CD4-positive, alpha-beta T cell (primary cell): ENCODE measurements at places on chromosomes 13 and 19. TPM values are rescaled to one million over a fixed set of nuclear protein-coding genes. Genes with fewer than 3 reads are reported as not detected.

- no peaks in the 10 kb centered on the region for H3K4me1 ChIP-seq
- DNase-seq = no peak
- H3K27me3 ChIP-seq = no peaks in the 10 kb centered on the region
- H3K27ac ChIP-seq = no peak overlapping the region
- H3K36me3 ChIP-seq = peaks cover 62% of the 10 kb centered on the region
Observed at GRCh38 chr19:36939153-36939552, 23.0 kb downstream of the ZNF568 start.

DNA sequence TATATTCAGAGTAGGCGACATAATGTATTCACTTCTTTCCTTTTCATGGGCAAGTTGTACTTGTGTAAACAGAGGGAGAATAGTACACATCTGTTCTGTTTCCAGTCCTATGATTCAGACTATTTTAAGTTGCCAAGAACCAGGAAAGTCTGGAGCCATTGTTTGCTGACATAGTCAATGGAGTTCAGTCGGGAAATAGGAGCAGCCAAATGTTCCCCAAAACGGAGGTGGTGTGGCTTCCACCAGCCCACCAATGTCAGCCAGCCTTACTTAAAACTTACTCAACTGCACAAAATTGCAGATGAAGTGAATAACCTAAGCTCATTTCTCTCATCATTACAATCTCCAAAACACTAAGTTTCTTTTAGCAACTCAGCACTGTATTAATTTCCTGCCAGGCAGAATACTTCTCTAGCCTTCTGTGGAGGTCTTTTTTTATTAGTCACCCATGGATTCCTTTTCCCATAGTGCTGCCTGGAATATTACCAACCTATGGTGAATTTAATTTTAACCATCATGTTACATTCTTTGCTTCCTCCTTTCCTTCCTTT is 22.3 kb upstream of the CSNK1A1L start:
- H3K36me3 ChIP-seq = no peaks in the 10 kb centered on the region
- no peak overlapping the region for H3K4me3 ChIP-seq
- H3K27me3 ChIP-seq = no peaks in the 10 kb centered on the region
- H3K4me1 ChIP-seq = no peaks in the 10 kb centered on the region

DNA sequence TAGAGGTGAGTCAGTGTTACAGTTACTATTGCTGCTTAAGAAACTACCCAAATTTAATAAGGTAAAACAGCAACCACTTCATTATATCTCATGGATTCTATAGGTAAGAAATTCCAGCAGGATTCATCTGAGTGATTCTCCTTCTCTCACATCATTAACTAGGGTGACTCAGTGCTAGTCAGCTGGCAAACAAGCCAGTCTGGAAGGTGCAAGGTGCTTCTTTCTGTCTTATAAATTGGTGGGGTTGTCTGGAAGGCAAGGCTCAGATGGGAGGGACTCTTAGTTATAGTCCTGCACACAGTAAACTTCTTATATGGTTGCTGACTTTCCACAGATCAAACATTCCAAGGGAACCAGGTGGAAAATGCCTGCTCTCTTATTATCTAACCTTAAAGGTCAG is 484.5 kb downstream of the GPC5 start:
- H3K27ac ChIP-seq = no peak overlapping the region
- H3K4me3 ChIP-seq = no peak overlapping the region
- H3K27me3 ChIP-seq = no peaks in the 10 kb centered on the region
- no peaks in the 10 kb centered on the region for H3K4me1 ChIP-seq
- DNase-seq = no peak

GRCh38 chr19:17327068-17327653 is 7.5 kb downstream of the ANO8 start:
- H3K27ac ChIP-seq = no peak overlapping the region
- peaks cover 28% of the 10 kb centered on the region for H3K4me1 ChIP-seq
- no peak overlapping the region for H3K4me3 ChIP-seq

DNA sequence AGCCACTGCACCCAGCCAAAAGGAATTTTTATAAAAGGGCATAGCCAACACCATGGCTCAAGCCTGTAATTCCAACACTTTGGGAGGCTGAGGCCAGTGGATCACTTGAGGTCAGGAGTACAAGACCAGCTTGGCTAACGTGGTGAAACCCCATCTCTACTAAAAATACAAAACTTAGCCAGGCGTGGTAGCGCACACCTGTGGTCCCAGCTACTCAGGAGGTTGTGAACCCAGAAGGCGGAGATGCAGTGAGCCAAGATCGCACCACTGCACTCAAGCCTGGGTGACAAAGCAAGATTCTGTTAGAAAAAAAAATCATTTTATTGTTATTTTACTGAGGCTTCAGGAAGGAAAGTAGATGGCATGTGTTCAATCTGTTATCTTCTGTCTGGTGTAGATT is 31.3 kb upstream of the FOXO1 start:
- no peak for DNase-seq
- H3K36me3 ChIP-seq = no peaks in the 10 kb centered on the region
- no peak overlapping the region for H3K27ac ChIP-seq
- H3K27me3 ChIP-seq = no peaks in the 10 kb centered on the region
- no peak overlapping the region for H3K4me3 ChIP-seq
- H3K4me1 ChIP-seq = no peaks in the 10 kb centered on the region

GRCh38 chr13:44795176-44795575 is 194.1 kb downstream of the NUFIP1 start:
- no peak overlapping the region for H3K27ac ChIP-seq
- no peaks in the 10 kb centered on the region for H3K36me3 ChIP-seq
- no peak for DNase-seq

FPR3 gene
- total RNA-seq = not detected

MYO16 gene
- 0.63 TPM for total RNA-seq

DNA sequence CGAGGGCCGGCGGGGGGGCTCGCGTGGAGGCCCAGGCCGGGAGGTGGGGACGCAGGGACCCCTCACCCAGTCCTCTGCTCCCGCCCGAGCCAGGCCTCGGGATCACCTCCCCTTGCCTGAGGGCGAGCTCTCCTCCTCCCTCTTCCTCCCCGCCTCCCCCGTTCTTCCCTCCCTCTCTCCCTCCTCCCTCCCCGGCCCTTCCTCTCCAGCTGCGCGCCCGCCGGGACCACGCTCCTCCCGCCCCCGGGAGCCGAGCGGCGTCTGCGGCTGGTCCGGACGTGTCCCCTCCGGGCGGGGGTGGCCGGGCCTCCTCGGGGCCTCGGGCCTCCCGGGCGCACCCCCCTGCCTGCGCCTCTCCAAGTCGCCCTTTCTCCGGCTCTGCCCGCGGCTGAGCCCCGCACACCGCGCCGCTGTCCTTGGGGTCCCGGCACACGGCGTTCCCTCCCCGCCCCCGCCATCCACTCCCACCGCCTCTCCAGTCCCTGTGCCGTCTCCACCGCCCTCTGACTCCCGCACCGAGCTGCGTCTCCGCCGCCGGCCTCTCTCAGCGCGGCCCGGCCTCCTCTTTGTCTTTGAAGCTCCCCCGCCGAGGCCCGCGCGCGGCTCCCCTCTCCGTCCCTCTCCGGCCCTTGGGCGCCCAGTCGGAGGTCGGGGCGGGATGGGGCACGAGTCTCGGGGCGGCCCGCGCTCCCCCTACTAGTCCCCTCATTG is 5.7 kb downstream of the SOX1 start:
- H3K4me3 ChIP-seq = no peak overlapping the region
- no peak overlapping the region for H3K27ac ChIP-seq
- no peaks in the 10 kb centered on the region for H3K36me3 ChIP-seq
- H3K27me3 ChIP-seq = peaks cover 58% of the 10 kb centered on the region
- H3K4me1 ChIP-seq = no peaks in the 10 kb centered on the region

DNA sequence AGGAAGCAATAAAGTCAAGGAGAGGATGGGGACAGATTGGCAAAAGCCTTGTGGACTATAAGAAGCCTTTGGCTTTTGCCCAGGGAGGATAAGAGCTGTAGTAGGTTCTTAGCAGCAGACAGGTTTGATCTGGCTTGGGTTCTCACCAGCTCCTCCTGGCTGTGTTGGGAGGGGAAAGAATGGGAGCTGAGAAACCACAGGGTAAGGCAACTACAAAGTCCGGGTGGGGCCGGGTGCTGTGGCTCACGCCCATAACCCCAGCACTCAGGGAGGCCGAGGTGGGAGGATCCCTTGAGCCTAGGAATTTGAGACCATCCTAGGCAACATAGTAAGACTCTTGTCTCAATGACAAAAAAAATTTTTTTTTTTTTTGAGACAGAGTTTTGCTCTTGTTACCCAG is 20.6 kb downstream of the NECTIN2 start:
- H3K4me3 ChIP-seq = no peak overlapping the region
- no peaks in the 10 kb centered on the region for H3K36me3 ChIP-seq
- no peaks in the 10 kb centered on the region for H3K4me1 ChIP-seq
- H3K27ac ChIP-seq = no peak overlapping the region
- DNase-seq = no peak
- H3K27me3 ChIP-seq = no peaks in the 10 kb centered on the region

GRCh38 chr13:108700422-108701170 is 71.2 kb downstream of the MYO16 start:
- no peaks in the 10 kb centered on the region for H3K27me3 ChIP-seq
- no peaks in the 10 kb centered on the region for H3K36me3 ChIP-seq
- no peaks in the 10 kb centered on the region for H3K4me1 ChIP-seq
- no peak overlapping the region for H3K4me3 ChIP-seq

DNA sequence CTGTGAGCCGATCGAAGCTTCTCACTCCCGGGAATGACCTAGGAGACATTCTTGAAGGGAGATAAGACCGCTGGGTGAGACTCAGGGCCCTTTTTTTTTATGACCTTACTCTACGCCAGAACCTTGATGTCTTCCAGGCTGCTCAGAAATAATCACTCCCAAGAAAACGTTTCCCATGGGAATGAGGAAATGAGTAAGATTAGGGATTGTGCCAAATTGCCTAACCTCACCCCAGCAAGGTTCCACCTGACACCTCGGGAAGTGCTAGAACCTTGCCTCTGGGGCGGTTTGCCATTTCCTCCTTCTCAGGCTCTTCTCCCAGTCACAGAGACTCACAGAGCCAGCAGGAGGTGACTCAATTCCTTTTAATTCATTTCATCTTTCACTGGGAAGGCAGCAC is 2.3 kb downstream of the SLC46A3 start:
- H3K4me1 ChIP-seq = peaks cover 24% of the 10 kb centered on the region
- no peak overlapping the region for H3K4me3 ChIP-seq
- no peak overlapping the region for H3K27ac ChIP-seq
- no peak for DNase-seq
- H3K27me3 ChIP-seq = no peaks in the 10 kb centered on the region

DNA sequence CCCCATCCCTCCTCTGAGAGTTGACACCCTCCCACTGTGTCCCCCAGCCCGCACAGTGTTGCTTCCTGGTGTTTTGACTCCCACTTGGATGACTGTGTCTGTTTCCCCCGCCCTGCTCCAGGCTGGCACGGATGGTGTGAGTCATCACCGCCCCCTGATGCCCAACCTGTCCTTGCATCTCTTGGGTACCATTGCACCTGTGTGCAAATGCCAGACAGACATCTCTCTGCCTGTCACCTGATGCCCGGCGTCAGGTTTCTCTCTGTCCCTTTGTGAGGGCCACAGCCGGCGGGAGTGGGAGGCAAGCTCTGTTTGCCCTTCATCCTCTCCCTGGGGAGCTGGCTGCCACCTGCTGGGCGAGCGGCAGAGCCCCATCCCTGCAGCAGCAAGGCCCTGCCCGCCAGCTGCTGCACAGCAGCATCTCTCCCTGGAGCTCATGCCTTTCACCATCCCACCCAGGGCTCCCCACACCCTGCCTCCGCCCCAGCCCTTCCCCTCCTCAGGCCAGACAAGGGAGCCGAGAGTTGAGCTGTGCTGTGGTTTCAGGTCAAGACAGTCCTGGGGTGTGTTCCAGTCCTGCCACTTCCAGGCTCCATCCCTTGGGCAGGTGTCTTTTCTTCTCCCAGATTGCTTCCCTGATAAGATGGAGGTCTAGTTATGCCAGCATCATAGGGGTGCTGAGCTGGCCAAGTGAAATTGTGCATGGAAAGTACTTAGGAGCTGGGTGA is 29.7 kb downstream of the NKPD1 start:
- peaks cover 6% of the 10 kb centered on the region for H3K4me1 ChIP-seq
- no peak overlapping the region for H3K4me3 ChIP-seq
- no peak overlapping the region for H3K27ac ChIP-seq
- no peaks in the 10 kb centered on the region for H3K27me3 ChIP-seq

ZNF729 gene
- total RNA-seq = not detected

DNA sequence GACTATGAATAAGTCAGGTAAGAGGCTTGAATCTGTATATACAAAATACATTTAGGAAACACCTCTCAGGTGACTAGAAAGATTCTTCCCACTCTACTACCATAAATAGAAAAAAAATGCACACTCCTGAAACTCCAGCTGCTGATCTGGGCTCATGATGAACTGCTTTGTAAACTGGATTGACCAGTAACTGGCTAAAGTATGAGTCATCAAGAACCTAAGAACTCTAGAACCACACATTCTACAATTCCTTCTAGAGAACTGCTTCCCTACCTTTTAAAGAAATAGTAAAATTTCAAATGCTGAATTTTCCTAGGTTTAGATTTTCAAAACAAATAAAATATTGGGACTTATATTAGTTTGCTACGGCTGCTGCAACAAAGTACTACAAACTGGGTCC is 55.2 kb downstream of the ELF1 start:
- H3K27me3 ChIP-seq = no peaks in the 10 kb centered on the region
- H3K4me1 ChIP-seq = peaks cover 63% of the 10 kb centered on the region
- no peak overlapping the region for H3K27ac ChIP-seq

DNA sequence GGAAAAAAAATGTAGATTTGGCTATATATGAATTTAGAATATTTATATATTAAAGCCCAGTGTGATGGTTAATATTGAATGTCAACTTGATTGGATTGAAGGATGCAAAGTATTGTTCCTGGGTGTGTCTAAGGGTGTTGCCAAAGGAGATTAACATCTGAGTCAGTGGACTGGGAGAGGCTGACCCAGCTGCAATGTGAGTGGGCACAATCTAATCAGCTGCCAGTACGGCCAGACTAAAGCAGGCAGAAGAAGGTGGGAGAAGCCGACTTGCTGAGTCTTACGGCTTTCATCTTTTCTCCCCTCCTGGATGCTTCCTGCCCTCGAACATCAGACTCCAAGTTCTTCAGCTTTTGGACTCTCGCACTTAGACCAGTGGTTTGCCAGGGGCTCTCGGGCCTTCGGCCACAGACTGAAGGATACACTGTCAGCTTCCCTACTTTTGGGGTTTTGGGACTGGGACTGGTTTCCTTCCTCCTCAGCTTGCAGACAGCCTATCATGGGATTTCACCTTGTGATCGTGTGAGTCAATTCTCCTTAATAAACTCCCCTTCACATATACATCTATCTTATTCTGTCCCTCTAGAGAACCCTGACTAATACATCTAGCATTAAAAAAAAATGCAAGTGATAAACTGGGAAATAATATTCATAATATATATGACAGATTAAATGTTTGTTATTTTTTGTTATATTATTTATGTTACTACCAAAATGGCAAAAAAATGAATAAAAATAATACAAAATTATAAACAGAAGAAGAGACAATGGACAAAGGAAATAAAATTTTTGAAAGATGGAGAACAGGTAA is 122.4 kb downstream of the DLEU7 start:
- no peak overlapping the region for H3K27ac ChIP-seq
- H3K4me1 ChIP-seq = no peaks in the 10 kb centered on the region
- no peaks in the 10 kb centered on the region for H3K36me3 ChIP-seq

- no peak for DNase-seq
- no peaks in the 10 kb centered on the region for H3K36me3 ChIP-seq
- peaks cover 5% of the 10 kb centered on the region for H3K4me1 ChIP-seq
- peaks cover 8% of the 10 kb centered on the region for H3K27me3 ChIP-seq
- no peak overlapping the region for H3K4me3 ChIP-seq
Observed at GRCh38 chr13:50844084-50844875, 788 bp upstream of the DLEU7 start.

LHB gene
- total RNA-seq = not detected

SYNGR4 gene
- total RNA-seq = not detected
